Foreskin melanocyte (primary cell): ENCODE measurements at places on chromosomes 6 and 20.

- DNase-seq, result peak; percentile 25
Observed at GRCh38 chr6:73262671-73263569, at the start of gene KHDC1. KHDC1 (minus strand) TSS chr6:73263196; CDS start chr6:73242517, 20,679 bp downstream.

DNA sequence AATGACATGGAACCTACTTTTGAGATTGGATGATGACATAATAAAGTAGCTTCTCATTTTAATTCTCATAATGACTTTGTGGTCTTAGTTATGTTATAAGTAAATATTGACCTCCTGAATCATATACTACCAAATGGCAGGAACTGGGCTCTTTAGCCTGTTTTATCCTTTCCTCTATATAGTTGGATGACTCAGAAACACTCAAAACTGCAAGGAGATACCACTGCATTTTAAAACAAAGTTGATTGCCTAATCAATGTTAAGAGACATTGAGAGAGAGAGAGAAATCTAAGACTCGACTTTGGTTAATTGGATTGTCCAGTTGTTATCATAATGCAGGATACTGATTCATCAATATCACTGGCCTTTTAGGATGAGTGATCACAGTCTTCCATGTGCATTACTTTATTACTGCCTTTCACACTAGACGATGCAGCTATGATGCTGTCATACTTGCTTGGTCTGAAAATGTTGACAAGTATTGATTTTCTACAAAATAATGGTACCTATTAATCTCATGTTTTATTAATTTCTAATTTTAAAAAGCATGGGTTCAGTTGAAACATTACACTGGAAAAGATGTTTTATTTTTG lies 320.0 kb downstream of the NKAIN2 start:
- no peak for DNase-seq

DNA sequence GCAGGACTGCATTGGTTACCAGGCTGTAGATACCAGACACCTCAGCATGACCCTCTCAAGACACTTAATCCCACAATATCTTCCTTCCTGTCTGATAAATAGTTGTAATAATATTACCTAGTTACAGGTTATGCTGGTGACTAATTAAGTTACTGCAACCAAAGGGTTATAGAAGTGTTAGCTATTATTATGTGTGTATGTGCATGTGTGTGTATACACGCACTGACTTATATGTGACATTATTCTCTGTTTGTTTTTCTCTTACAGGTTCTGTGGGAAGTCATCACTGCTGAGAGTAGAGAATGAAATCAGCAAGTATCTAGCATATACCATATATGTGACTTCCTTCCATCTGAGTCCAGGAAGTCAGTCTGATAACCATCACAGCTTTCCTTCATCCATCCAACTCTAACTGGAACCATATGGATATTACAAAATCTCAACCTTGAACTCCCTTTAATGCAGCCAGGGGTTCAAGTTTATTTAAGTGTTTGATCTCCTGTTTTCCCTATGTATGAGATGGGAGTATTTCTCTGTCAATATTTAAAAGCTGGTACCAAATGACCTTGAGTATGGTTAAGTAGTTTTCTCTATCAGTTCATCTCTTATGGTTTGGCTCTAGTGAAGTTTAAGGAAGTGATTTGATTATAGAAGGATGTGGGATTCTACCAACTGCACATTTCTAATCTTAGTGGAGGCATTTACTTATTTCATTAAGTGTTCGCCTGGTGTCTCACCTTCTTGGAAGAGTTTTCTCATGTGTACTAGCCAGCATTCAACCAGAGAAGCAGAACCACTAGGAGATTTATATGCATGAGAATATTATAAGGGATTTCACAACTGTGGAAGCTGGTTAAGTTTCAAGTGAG lies 313.2 kb downstream of the HIVEP2 start:
- DNase-seq, result no peak

DNA sequence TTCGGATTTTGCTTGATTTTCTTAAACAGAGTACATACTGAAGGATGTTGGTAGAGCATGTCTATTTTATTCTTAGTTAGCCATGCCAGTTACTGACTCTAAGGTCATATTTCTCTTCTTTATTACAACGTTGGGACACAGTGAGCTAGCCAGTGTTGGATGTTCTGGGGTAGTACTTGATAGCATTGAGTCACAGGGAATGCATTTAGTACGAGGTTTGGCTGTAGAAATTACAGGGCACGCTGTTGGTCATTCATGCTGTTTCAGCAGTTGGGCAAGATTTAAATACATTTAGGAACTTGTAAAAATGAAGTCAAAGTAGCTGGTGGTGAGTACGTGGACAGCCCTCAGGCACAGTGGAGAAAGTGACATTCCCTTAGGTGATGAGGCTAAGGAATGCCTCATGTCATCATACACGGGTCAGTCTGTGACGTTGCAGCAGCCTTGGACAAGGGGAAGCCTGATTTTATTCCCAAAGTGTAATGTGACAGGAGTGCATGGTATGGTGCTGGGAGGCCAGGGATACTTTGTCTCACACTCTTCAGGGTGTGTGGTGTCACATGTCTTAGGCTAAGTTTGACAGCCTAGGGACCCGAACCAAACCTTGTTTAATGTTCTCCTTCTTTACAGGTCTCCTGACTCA lies 57.7 kb upstream of the SLC22A1 start:
- DNase-seq, result no peak

DNA sequence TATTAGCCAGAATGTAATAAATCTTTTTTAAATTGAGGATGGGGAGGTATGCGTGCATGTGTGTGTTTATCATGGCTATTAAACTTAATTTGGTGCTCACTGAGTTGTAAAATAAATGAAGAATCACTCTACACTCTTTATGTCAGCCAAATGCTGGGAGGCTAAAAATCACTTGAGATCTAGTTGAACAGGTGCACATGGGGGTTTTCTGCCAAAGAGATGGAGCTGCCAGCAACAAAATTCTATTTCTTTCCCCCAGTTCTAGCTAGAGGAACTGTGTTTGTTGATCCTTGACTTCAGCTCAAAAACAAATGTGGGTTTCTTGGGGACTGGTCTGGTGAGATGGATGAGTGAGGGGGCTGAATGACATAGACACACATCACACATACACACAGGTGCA lies 183.3 kb upstream of the BTBD3 start:
- no peak for DNase-seq

DNA sequence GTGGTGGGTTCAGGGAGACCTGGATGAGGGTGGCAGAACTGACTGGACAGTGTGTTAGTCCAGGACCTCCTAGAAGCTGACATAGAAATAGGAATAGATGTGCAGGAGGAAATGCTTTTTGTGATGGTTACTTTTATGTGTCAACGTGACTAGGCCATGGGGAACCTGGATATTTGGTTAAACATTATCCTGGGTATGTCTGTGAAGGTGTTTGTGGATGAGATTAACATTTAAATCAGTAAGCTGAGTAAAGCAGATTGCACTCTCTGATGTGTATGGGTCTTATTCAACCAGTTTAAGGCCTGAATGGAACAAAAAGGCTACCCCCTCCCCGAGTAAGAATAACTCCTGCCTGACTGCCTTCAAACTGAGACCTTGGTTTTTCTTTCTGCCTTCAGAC lies 219.3 kb downstream of the DHX35 start:
- DNase-seq, result no peak

DNA sequence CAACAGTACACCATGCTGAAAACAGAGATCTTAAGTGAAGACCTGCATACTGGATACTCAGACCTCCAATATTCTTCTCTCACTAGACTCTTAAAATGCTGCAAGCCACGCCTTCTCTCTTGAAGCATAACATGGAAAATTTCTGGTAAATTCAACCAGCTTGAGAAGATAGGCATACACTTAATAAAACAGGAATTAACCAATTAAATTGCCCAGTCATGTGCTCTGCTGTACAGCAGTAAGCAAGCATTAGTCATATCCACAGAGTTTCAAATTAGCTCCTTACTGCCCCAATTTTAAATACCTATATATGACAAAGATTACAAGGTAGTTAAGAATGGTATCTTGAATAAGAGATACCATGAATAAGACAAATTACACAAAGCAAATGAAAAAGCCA lies 53.8 kb downstream of the C6orf58 start:
- DNase-seq, result no peak
